ENCODE measurements at places on chromosomes 5 and 9.

DNA sequence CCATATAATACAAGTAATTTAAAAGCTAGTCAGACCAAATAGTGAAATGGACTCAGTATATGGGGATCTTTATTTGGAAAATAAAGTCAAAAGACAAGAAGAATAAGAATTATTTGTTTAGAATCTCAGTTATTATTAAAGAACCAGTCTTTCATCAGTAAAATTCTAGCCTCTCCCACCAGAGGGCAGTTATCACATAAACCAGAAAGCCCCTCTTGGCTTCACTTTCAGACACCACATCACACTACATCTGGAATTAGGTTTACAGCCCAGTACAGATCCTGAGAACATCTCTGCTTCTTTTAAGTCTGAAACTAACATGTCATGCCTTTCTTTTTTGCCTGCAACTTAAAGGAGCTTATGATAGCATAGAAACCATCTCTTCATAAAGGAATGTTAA lies 12.2 kb upstream of the HSPB3 start:
- DNase-seq: no peak

DNA sequence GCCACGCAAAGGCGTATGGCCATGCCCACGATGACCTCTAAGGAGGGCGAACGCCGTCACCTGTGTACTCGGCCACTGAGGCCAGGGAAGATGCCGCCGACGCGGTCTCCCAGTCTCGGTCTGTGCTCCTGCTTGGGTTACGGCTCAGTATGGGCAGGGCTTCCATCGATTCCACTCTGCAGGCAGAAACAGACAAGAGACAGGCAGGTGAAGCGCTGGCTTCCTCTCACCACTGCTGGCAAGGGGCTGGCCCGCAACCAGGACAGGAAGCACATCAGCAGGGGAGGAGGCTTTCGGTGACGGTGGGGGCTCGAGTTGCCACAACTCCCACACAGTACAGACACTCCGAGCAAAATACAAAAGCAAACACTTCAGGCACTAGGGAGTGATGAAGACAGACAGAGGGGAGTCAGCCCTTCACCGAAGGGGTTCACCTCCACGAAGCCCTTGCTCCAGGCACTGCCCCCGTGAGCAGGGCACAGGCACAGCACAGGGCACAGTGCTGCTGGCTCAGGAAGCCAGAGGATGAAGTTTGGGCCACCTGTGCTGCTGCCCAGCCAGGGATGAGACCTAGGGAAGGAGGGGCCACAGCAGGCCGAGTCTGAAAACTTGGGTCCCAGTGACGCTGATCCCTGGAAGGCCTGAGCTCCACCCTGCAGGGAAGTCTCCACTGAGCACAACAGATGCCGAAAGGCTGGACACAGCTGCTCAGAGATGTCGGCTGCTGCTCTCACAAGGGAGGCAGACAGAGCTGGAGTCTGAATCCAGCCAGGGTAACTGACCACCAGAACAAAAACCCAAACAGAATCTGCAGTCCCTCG lies 91.3 kb downstream of the CAMSAP1 start:
- no peak for DNase-seq

DNA sequence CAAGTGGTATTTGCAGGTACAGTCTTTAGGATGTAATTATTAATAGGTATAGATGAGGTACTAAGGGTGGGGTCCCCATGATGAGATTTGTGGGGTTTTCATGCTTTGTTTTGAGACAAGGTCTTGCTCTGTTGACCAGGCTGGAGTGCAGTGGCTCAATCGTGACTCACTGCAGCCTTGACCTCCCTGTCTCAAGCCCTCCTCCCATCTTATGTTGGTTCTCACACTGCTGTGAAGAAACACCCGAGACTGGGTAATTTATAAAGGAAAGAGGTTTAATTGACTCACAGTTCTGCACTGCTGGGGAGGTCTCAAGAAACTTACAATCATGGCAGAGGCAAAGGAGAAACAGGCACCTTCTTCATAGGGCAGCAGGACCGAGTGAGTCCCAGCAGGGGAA lies 217.5 kb downstream of the CDK5RAP2 start:
- DNase-seq: no peak

- DNase-seq: no peak
These were observed 82.3 kb downstream of the DAPK1 start for GRCh38 chr9:87579781-87580541.

- no peak for DNase-seq
These were observed 97.3 kb upstream of the GOLGA1 start for GRCh38 chr9:125038166-125038565.

GRCh38 chr5:139688751-139689372 lies 40.7 kb downstream of the CXXC5 start:
- no peak for DNase-seq

DNA sequence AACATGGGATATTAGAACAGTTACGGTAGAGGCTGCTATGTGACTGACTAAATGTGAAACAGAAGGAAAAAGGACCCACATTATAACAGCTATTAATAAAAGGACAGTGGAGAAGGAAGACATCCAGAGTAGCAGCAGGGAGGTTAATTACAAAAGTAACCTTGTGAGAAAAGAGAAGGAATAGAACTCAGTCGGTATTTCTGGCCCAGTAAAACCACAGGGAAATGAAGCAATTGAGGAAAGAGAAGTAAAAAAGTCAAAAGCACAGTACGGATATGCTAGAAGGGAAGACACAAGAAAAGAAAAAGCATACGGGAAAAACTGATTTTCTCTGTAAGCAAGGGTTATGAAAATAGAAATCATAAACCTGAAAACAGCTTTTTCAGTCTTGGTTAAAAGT lies 164.7 kb downstream of the RFX3 start:
- DNase-seq: no peak

DNA sequence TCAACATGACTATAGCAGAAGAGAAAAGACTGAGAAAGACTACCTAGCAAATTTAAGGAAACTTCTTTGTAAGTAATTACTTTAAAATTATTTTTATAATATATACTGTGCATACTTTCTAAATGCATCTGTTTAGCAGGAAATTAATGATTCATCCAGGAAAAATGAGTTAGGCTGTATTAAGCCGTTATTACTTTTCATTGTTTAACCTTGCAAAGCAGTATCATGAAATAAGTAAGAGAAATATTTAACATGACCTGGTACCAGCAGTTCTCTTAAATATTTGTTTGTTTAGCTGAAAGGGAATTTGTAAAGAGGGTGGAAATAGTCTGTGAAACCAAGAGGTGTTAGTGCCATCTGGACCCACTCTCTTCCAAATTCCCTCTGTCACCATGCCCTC lies 175.0 kb downstream of the GNAQ start:
- no peak for DNase-seq

DNA sequence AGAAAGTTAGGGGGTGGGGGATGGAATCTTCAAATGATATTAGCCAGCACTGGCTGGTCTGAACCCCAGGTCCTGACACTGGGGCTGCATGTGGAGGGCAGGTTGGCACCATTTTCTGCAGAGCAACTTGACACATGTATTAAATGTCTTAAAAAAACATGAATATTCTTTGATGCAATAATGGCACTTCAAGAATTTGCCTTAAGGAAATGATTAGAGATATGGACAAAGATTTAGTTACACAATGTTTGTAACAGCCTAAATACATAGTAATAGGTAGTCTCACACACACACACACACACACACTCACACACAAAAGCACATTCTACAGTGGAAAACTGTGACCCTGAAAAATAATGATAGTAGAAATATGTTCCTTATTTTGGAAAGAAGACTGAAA lies 3.6 kb downstream of the SVEP1 start:
- DNase-seq: no peak

GRCh38 chr5:163635631-163636030 lies 130.2 kb downstream of the MAT2B start:
- DNase-seq: no peak

- DNase-seq: no peak
These were observed 779.4 kb upstream of the CDH6 start for GRCh38 chr5:30414078-30414477.

GRCh38 chr5:135989686-135990085 lies 34.9 kb upstream of the LECT2 start:
- DNase-seq: no peak

GRCh38 chr5:98535901-98536300 lies 237.6 kb upstream of the RGMB start:
- no peak for DNase-seq

DNA sequence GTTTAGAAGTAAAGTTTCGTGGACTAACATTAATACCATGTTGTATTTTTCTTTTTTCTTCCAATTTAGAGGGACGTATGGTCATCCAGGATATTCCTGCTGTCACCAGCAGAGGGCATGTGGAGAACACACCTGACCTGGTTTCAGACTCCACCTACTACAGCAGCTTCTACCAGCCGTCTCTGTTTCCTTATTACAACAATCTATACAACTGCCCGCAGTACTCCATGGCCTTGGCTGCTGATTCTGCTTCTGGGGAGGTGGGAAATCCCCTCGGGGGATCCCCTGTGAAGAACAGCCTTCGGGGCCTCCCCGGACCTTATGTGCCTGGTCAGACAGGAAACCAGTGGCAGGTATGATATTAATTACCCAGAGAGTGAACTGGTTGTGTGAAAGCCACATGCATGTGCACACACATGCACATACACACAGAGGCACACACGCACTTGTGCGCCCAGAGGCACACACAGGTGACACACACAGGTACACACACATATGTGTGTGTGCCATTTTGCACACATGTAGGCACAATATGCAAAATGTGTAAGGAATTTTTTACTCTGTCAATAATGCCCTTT lies 52.4 kb downstream of the DMRT1 start:
- no peak for DNase-seq

DNA sequence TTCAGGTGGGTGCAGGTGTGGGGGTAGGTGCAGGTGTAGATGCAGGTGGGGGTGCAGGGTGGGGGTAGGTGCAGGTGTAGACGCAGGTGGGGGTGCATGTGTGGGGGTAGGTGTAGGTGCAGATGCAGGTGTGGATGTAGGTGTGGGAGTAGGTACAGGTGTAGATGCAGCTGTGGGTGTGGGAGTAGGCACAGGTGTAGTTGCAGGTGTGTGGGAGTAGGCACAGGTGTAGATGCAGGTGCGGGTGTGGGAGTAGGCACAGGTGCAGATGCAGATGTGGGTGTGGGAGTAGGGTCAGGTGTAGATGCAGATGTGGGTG lies 94.6 kb downstream of the PHF2 start:
- DNase-seq: no peak

- no peak for DNase-seq
These were observed 450.0 kb downstream of the TLE1 start for GRCh38 chr9:81239388-81239787.

GRCh38 chr9:20848490-20848889 lies 164.4 kb downstream of the FOCAD start:
- no peak for DNase-seq

- no peak for DNase-seq
These were observed 270.2 kb upstream of the BRINP1 start for GRCh38 chr9:119639287-119639955.

GRCh38 chr5:10109299-10109698 lies 140.4 kb downstream of the ATPSCKMT start:
- DNase-seq: no peak

DNA sequence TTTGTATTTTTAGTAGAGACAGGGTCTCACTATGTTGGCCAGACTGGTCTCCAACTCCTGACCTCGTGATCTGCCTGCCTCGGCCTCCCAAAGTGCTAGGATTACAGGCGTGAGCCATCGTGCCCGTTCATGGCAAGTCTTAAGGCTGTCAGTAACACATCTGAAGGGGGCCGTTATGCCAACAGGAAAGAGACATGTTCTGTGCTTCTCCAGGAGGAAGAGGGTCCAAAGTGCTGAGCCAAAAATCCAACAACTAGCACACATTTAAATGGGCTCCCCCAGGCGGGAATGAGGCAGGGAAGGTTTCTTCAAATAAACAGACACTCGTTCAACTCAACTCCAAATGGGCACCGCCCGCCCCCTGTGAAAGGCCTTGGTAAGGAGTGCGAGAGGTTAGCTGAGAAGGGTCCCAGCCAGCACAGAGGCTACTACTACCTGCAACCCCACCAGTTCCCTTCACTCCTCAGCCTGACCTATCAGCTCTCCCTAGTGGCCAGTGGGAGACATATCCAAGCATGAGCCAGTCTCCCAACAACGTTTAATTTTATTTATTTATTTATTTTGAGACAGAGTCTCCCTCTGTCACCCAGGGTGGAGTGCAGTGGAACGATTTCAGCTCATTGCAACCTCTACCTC lies 84.1 kb upstream of the DMRT1 start:
- DNase-seq: peak; percentile 53

DNA sequence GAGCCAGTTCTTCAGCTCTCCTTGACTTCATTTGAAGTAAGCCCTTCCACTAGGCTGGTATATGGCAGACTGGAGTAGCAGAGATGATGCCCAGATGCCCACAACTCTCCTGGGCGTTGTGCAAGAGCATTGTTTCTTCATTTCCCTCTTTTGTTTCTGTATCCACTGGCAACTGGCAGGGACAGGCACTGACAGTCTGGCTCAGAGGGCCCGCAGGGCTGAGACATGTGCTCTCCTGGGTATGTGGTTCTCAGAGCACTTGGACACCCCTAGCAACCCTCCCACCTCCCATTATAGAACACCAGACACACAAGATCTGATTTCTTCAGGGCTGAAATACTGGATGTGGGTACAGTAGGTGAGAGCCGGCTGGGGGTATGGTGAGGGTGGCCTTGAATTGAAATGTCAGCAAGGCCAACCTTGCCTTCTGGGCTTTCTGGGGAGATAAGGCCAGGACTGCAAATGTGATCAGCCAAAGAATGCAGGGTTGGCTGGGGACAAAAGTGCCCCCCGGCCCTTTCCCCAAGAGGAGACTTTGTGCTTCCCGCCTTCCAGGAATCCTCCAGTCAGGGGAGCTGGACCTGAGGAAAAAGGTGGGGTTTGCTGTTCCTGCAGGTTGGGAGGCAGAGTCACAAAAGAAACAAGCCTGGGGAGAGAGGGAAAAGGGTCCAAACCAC lies 28.6 kb upstream of the CTNNA1 start:
- no peak for DNase-seq

DNA sequence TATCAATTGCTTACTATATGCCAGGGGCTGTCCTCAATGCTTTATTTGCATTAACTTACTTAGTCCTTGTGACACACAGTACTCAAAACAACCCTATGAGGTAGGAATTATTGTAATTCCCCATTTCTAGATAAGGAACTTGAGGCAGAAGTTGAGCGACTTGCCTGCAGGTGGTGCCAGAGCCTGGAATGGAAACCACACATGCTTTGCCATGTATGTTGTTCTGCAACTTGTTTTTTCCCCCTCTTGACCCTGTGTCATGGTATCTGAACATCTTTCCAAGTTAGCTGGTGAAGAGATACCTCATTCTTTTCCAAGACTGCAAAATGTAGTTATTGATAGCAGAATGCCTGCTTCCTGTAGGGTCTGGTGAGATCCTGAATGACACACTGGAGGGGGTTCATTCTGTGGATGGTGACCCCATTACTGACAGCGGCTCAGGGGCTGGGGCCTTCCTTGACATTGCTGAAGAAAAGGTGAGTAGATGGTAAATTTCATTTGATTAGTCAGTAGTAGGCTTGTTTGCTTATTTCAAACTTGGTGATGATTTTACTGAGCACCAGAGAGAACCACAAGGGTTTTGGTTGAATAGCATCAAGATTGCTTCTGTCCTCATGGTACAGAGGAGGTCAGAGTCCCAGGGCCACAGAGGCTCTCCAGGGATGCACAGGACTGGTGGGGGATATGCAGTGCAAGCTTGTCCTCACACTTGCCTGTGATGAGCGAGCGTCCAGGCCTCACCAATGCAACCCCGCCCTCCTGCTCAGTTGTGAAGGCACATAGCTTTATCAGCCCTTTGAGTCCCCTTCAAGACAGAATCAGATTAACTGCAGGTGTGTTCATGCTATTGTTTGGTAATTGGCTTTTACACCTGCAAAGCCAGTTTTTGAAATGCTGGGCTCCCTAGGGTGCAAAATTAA lies 57.0 kb downstream of the COL15A1 start:
- no peak for DNase-seq

Measured in hypothalamus (tissue), 51 donors.